ENCODE measurements at places on chromosomes 3 and 15.
A peak's percentile ranks its signal among the peaks of the same experiment; 100 is the strongest.

DNA sequence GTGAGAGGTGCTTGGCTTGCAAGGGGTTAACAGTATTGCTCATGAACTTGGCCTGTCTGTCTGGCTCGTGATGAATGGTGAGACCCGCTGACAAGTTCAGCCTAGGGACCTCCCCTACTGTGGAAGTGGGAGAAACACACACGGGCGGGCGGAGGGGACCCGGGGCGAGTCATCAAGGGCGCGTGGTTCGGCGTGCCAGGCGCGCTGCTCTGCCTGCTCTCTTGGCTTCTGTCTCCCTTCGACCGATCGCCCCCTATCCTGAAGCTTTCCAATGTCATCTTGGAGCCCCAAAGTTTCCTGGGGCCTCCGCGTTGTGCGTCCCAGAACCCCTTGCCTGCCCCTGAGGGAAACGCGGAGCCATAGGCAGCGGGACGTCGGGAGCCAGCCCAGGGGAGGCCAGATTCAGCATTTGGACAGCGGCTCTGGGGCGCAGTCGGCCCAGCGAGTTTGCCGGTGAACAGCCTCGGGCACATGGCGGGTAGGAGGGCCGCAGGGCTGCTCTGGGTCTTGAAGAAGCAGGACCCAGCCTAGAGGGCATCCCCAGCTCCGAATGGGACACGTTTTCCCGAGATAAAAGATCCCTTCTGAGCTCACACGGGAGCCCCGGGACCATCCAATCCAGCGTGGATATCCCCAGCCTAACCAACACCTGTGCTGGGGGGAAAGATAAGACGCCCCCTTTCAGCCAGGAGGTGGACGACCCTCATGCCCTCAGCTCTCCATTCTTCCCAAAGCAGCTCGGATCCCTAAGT, 27.0 kb upstream of the POLG start:
- peaks cover 7% of the 10 kb centered on the region for H3K4me1 ChIP-seq
- no peak overlapping the region for H3K27ac ChIP-seq
- peaks cover 12% of the 10 kb centered on the region for H3K27me3 ChIP-seq
- H3K36me3 ChIP-seq, result no peaks in the 10 kb centered on the region

DNA sequence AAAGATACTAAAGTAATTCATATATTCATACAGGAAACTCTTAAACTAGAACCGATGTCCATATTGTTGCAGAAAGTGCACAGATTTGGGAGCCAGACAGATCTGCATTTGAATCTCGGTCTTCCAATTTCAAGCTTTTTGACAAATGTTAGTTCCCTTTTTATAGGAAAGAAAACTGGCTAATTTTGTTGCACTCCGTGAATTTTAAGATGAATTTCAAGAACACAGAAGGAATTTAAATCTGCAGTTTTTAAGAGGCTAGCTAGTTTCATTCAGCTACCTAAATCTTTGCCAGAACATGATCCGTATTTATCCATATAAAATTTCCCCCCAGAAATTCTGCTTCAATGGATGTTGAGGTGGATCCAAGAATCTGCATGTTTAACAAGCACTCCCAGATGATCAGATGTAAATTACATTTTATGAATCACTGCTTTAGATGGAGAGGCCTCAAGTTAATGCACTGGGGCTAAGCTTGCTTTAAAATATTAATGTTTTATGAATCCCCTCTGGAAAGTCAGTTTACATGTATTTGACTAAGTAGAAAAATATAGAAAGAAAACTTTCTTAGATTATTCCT, 1296.3 kb upstream of the CADM2 start:
- no peak overlapping the region for H3K4me3 ChIP-seq
- DNase-seq, result no peak
- H3K27ac ChIP-seq, result no peak overlapping the region
- H3K4me1 ChIP-seq, result no peaks in the 10 kb centered on the region

- no peaks in the 10 kb centered on the region for H3K27me3 ChIP-seq
- H3K36me3 ChIP-seq, result no peaks in the 10 kb centered on the region
- no peak overlapping the region for H3K27ac ChIP-seq
- DNase-seq, result peak; percentile 37
Observed at GRCh38 chr3:31462050-31462569, 70.6 kb upstream of the STT3B start.

- peaks cover 19% of the 10 kb centered on the region for H3K27me3 ChIP-seq
- H3K36me3 ChIP-seq, result no peaks in the 10 kb centered on the region
- DNase-seq, result no peak
- H3K4me3 ChIP-seq, result no peak overlapping the region
- no peak overlapping the region for H3K27ac ChIP-seq
- H3K4me1 ChIP-seq, result no peaks in the 10 kb centered on the region
Observed at GRCh38 chr15:91928675-91929074, 75.2 kb downstream of the SLCO3A1 start.

DNA sequence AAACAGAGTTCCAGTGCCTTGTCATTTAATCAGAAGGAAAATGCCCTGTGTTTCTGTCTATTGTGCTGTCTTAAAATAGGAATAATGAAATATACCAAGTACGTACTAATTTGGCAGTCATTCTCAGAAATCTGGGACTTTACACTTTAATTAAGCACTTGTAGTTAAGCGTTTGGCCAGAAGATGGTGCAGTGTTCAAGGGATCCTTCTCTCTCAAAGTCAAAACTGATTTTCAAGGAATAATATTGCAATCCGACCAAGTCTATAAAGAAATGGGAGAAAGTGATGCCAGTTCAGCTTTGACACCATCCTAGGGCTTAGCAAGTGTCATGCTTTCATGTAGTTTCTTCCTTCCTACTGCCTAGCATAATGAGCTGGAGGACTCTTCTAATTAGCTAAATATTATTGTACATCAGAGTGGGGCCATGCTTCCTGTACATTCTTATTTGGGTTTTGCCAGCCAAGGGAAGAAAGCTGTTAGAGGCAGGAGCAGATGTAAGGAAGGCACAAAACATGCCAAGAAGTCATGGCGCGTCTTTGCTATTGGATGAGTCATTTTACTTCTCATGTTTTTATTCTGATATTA, 64.8 kb downstream of the SAMMSON start:
- H3K27me3 ChIP-seq, result no peaks in the 10 kb centered on the region
- H3K4me3 ChIP-seq, result no peak overlapping the region
- no peaks in the 10 kb centered on the region for H3K4me1 ChIP-seq
- H3K27ac ChIP-seq, result no peak overlapping the region
- DNase-seq, result peak; percentile 27
- no peaks in the 10 kb centered on the region for H3K36me3 ChIP-seq

- peaks cover 40% of the 10 kb centered on the region for H3K4me1 ChIP-seq
- peak; percentile 58 for DNase-seq
- H3K4me3 ChIP-seq, result 0 out of 2 replicates have a peak overlapping the region, but pooled peaks have one; percentile 19
- peak overlapping the region; percentile 49 for H3K27ac ChIP-seq
- H3K27me3 ChIP-seq, result no peaks in the 10 kb centered on the region
- H3K36me3 ChIP-seq, result peaks cover 1% of the 10 kb centered on the region
Observed at GRCh38 chr3:14201940-14202684, 23.5 kb downstream of the LSM3 start.

GRCh38 chr15:92118162-92118935, 264.8 kb downstream of the SLCO3A1 start:
- H3K27me3 ChIP-seq, result no peaks in the 10 kb centered on the region
- H3K4me1 ChIP-seq, result no peaks in the 10 kb centered on the region
- no peaks in the 10 kb centered on the region for H3K36me3 ChIP-seq
- H3K27ac ChIP-seq, result no peak overlapping the region
- DNase-seq, result no peak
- H3K4me3 ChIP-seq, result no peak overlapping the region

DNA sequence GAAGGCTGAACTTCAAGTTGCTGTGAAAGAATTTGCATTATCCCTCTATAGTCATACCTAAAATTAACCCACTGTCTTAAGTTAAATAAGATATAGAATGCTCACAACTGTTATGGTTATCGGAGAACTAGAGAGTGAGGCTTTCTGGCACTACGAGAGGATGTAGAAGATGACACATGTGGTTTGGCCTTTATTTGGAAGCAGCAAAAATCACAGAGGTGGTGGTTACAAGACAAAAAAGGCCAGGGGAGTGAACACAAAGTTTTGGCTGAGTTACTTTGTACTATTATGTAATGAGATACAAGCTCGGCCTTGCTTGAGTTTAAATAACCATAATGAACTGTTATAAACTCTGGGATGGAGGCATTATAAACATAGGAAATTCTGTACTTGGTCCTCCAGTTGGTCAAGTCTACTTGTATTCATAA, 78.3 kb upstream of the ICE2 start:
- H3K36me3 ChIP-seq, result peaks cover 5% of the 10 kb centered on the region
- H3K4me1 ChIP-seq, result 0 out of 2 replicates have a peak, but pooled peaks cover 6% of the 10 kb centered on the region
- H3K4me3 ChIP-seq, result no peak overlapping the region
- no peak overlapping the region for H3K27ac ChIP-seq
- no peaks in the 10 kb centered on the region for H3K27me3 ChIP-seq

DNA sequence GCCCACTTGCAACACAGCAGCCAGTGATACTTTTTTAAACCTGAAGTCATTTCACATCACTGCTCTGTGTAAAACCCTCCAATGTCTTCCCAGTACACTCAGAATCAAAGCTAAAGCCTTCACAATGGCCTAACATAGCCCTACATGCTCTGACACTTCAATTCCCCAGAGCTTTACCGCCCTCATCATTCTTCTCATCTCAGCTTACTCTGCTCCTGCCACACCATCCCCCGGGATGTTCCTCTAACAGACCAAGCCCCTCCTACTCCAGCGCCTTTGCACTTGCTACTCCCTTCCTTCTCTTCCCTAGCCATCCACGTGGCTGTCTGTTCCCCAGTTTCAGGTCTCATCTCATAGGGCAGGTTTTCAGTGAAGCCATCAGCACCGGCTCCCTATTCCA, 194.0 kb downstream of the SSR3 start:
- H3K4me1 ChIP-seq, result no peaks in the 10 kb centered on the region
- H3K27me3 ChIP-seq, result no peaks in the 10 kb centered on the region
- DNase-seq, result no peak
- no peaks in the 10 kb centered on the region for H3K36me3 ChIP-seq

DNA sequence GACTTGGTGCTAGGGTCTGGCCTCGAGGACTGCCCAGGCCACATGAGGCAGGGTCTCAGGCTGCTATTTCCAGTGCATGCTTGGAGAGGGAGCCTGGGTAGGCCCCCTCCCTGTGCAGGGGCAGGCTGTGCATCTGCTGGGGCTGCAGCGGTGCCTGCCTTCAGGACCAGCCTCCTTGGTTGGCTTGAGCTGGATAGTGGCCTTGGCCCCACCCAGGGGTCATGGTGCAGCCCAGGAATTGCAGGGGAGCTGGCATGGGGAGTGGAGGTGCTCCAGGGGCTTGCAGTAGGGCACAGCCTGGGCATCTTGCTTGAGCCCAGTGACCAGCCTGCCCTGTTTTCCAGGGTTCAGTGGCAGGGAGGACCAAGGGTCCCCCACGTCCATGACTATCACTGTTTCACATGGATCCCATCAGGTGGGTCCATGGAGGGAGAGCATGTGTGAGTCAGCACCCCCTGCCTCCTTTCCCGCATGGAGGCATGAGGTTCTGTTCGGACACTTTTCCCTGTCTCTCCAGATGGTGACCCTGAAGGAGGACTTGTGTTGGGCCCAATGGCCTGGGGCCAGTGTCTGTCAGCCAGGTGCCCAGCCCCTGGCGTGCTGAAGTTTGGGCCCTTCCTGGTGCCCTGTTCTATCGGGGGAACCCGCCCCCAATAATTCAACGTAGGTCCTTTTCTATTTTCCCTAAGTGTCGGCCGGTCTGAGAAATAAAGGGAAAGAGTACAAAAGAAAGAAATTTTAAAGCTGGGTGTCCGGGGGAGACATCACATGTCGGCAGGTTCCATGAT, 218.6 kb downstream of the SNRPN start:
- no peaks in the 10 kb centered on the region for H3K4me1 ChIP-seq
- no peaks in the 10 kb centered on the region for H3K27me3 ChIP-seq
- no peak overlapping the region for H3K4me3 ChIP-seq
- no peaks in the 10 kb centered on the region for H3K36me3 ChIP-seq

GRCh38 chr15:72306211-72306785, 13.7 kb downstream of the CELF6 start:
- no peak overlapping the region for H3K27ac ChIP-seq
- H3K4me3 ChIP-seq, result no peak overlapping the region
- DNase-seq, result no peak
- H3K27me3 ChIP-seq, result no peaks in the 10 kb centered on the region
- H3K36me3 ChIP-seq, result no peaks in the 10 kb centered on the region

- H3K27me3 ChIP-seq, result no peaks in the 10 kb centered on the region
- no peak overlapping the region for H3K27ac ChIP-seq
- peaks cover 19% of the 10 kb centered on the region for H3K4me1 ChIP-seq
- no peaks in the 10 kb centered on the region for H3K36me3 ChIP-seq
- H3K4me3 ChIP-seq, result no peak overlapping the region
Observed at GRCh38 chr3:56931836-56932235, 128.6 kb upstream of the SPATA12 start.

- H3K27ac ChIP-seq, result no peak overlapping the region
- no peak for DNase-seq
- H3K4me1 ChIP-seq, result peaks cover 25% of the 10 kb centered on the region
- H3K27me3 ChIP-seq, result no peaks in the 10 kb centered on the region
- no peaks in the 10 kb centered on the region for H3K36me3 ChIP-seq
Observed at GRCh38 chr3:179037351-179037750, 34.3 kb downstream of the ZMAT3 start.

DNA sequence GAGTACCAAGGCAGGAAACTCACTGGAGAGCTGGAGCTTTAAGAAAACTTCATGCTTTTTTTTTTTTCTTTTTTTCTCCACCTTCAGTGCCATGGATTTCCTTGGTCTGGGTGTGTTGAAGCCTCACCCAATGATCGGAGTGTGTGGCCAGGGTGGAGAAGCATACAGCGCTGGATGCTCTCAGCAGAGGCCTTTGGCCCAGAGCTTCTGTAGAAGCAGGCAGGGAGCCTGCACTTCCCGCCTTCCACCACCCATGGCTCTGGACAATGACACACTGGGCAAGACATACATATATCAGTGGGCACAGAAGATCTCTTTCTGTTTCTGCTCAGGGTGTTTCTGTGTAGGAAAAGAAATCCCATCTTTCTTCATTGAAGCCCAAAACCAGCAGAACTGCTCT, 55.8 kb upstream of the ACAD9 start:
- no peaks in the 10 kb centered on the region for H3K36me3 ChIP-seq
- H3K4me3 ChIP-seq, result no peak overlapping the region
- H3K27ac ChIP-seq, result no peak overlapping the region
- no peaks in the 10 kb centered on the region for H3K27me3 ChIP-seq
- peaks cover 13% of the 10 kb centered on the region for H3K4me1 ChIP-seq

DNA sequence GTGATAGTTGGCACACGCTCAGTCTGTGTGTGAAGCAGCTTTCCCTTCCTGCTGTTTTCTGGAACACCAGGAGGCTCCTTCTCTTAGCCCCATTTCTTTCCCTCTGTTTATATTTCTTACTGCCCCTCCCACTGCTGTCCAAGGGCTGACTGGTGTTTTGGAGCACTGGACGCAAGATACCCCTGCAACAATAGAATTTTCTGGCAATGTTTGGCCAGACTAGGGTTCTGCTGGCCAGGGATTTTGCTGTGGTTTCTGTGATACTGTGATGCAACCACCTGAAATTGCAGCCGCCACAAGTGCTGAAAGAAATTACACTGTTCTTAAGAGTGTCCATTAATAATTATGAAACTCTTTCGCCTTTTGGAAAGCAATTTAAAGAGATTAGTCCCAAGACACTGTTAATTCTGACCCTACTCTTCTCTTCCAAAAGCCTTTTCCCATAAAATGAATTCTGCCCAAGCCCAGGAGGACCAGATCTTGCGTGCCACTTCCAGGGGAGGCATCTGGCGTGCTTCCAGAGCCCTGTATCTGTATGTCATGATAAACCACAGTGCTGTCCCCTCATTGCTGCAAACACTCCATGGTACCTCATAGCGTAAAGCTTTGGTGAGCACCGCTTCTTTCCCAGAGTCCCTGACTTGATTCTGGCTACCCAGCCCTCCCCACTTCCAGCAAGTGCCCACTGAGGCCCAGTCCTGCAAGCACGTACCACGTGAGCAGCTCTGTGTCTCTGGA, 159.4 kb upstream of the CHRM5 start:
- no peaks in the 10 kb centered on the region for H3K27me3 ChIP-seq
- H3K4me1 ChIP-seq, result no peaks in the 10 kb centered on the region
- H3K27ac ChIP-seq, result no peak overlapping the region
- H3K36me3 ChIP-seq, result no peaks in the 10 kb centered on the region
- DNase-seq, result no peak

GRCh38 chr3:51935886-51936755, 5.6 kb downstream of the RRP9 start:
- no peak overlapping the region for H3K4me3 ChIP-seq
- DNase-seq, result no peak
- peaks cover 24% of the 10 kb centered on the region for H3K4me1 ChIP-seq

All from HepG2 (cell line).